ENCODE measurements at places on chromosomes 5 and 9.

- DNase-seq: no peak
Measured at GRCh38 chr5:100855295-100855694, 47.8 kb downstream of the ST8SIA4 start.

GRCh38 chr5:125484742-125485641, 738.6 kb upstream of the ZNF608 start:
- peak; percentile 100 for DNase-seq

DNA sequence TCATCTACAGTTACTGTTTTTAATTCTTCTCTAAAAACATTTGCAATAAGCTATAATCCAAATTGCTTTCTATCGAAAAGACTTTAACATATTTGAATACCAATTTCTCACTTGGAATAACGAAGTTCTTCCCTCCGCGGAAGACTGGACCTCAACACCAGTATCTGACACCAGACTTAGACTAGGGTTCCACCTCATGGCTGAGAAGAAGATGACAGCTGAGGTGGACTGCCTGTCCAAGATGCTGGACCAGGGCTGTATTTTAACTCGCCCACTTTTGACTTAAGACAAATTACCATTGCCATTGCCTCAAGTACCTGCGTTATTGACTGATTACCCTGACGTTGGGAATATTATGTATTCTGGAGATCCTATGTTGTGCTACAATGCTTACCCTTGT, 34.1 kb downstream of the ZMAT2 start:
- no peak for DNase-seq

DNA sequence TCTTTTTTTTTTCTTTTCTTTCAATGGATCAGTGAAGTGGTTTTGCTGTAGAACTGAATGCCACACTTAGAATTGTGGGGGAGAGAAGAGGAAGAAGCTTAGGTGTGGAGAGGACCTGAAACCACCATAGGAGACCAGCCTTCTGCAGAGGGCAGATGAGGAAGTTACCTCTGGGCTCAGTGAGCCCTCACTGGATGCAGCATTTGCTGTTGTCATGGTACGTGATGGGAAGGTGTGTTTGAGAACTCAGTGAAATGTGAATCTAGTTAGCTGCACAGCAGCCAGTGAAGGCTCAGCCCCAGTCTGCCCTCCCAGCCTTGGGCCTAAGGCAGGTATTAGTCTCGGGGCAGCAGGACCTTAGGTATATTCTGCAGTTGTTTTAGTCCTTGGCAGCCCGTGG, 17.5 kb downstream of the CYFIP2 start:
- DNase-seq: no peak

GRCh38 chr5:16410338-16410737, 55.3 kb downstream of the ZNF622 start:
- no peak for DNase-seq

DNA sequence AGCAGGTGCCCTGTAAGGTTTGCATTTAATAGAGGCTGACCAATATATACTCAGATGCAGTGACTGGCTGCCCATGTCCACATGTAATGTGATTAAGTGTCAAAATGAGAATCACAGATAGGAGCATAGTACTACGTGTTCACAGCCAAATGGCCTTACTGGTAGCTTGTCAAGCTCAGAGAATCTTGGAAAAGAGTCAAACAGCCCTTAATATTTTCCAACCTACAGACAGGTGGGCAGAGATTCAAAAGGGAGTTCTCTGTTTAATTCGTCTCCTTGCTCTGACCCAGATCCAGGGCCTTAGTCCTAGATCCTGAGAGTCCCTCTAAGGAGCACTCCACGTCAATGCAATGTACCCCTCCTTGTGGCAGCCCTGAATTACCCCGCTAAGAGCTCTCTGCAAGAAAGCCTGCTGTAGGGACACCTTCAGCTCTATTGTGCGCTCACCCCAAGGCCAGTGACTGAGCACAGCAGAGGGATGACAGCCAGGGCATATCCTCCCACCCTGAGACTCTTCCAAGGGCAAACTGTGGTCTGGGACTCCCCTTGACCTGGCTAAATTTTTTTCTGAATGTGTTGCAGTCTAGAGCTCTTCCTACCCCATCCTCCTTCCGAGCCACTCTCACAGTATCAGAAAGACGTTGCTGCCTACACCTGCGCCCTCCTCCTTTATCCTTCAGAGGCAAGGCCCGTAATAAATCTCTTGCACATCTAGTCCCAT, 159.2 kb downstream of the SNCAIP start:
- no peak for DNase-seq

- DNase-seq: peak; percentile 42
Measured at GRCh38 chr9:105681724-105682123, 12.6 kb upstream of the TMEM38B start.

DNA sequence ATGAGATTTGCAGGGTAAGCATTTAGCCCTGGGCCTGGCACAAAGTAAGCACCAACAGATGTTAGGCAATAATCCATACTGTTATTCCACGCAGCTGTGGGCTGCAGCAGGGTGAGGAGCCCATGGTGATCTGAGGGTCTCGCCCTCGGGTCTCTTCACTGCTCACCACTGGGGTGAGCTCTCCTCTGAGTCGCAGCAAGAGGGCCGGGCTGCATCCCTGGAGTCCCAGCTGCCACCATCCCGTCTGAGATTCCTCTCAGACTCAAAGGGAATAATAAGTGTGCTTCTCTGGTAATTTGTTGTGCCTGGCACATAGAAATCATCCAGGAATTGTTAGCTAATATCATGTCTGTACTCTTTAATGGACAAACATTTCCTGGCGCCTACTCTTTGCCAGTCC, 6.9 kb downstream of the NKX2-5 start:
- no peak for DNase-seq

- no peak for DNase-seq
Measured at GRCh38 chr5:65766781-65767180, 44.8 kb downstream of the NLN start.

- DNase-seq: no peak
Measured at GRCh38 chr5:125978015-125978414, 445.2 kb upstream of the GRAMD2B start.

- DNase-seq: no peak
Measured at GRCh38 chr5:113027431-113027830, 50.8 kb downstream of the DCP2 start.

DNA sequence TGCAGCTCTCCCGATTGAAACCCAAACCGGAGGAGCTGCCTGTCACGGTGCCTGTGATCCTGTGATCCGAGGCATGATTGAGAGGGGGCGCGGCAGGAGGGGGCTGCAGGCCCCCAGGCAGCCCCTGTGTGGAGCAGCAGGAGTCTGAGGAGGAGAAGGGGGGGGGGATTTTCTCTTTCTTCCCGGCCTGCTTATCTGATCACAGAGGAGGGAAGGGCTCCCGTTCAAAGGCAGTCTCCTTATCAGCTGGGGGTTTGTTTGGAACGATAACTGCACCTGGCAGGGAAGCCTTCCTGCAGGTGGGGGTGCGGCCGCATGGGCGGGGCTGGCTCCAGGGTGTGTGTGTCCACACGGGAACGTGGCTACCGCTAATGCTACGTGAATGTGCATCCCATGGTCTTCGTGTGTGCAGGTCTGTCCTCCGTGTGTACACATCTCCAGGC, 38.4 kb downstream of the LMX1B start:
- no peak for DNase-seq
